Esophagus squamous epithelium (tissue), 5 donors: ENCODE measurements at places on chromosomes 3 and 15.

GRCh38 chr3:63351159-63352007 lies 73.3 kb downstream of the SYNPR start:
- no peaks in the 10 kb centered on the region for H3K27me3 ChIP-seq
- no peak overlapping the region for H3K4me3 ChIP-seq
- no peaks in the 10 kb centered on the region for H3K36me3 ChIP-seq
- DNase-seq: no peak
- no peaks in the 10 kb centered on the region for H3K4me1 ChIP-seq

DNA sequence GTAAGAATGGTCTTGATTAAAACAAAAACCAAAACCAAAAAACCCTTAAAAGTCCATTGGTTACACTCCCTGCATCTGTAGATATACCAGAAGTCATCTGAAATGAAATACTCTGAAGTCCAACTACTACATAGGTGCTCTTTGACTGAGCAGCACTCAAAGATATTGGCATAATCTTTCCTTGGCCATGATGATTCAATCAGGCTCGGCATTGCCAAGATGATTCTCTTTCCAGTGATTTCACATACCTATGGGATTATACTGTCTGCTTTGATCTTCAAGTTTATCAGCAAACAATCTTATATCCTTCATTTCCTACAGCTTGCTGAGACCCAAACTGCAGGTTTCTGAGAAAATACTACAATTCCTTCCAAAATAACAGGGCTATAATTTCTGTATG lies 35.9 kb upstream of the DIPK2A start:
- H3K27ac ChIP-seq: no peak overlapping the region
- H3K4me1 ChIP-seq: no peaks in the 10 kb centered on the region
- DNase-seq: no peak

- no peak overlapping the region for H3K4me3 ChIP-seq
- DNase-seq: no peak
- no peaks in the 10 kb centered on the region for H3K27me3 ChIP-seq
- peak overlapping the region; percentile 88 for H3K27ac ChIP-seq
Observed at GRCh38 chr3:14234251-14235002, 55.8 kb downstream of the LSM3 start.

- H3K27me3 ChIP-seq: no peaks in the 10 kb centered on the region
- no peak overlapping the region for H3K27ac ChIP-seq
- H3K4me3 ChIP-seq: no peak overlapping the region
- H3K36me3 ChIP-seq: peaks cover 24% of the 10 kb centered on the region
- no peak for DNase-seq
- peaks cover 24% of the 10 kb centered on the region for H3K4me1 ChIP-seq
Observed at GRCh38 chr3:125186800-125187598, 25.5 kb downstream of the SLC12A8 start.

GRCh38 chr3:99396651-99397275 lies 241.6 kb upstream of the COL8A1 start:
- DNase-seq: no peak
- H3K4me1 ChIP-seq: peaks cover 32% of the 10 kb centered on the region
- no peaks in the 10 kb centered on the region for H3K27me3 ChIP-seq
- H3K36me3 ChIP-seq: no peaks in the 10 kb centered on the region
- no peak overlapping the region for H3K27ac ChIP-seq

DNA sequence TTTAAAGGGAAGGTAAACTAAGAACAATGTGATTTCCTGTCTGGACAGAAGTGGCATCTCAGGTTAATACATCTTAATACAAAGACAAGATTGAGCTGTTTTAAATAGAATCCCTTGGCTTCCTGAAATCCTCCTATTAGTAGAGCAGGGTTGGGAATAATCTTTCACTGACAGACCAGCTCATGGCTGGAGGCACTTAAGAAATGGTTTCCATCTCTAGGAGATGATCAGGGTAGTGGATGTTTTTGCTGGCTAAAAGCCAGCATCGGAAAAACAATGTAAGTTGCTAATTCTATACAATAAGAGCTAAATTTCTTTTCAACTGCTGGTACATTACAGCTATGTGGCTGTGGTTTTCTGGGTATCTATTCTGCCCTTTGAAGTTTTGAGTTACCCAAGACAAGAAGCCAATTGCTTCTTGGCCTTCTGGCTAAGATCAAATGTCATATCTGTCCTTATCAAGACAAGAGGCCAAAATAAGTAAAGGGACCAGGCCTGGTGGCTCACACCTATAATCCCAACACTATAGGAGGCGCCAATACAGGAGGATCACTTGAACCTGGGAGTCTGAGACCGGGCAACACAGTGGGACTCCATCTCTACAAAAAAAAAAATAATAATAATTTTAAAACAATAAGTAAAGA lies 49.6 kb downstream of the SHQ1 start:
- no peaks in the 10 kb centered on the region for H3K4me1 ChIP-seq
- no peaks in the 10 kb centered on the region for H3K36me3 ChIP-seq
- no peak overlapping the region for H3K27ac ChIP-seq

GRCh38 chr3:183629546-183630301 lies 5.7 kb upstream of the KLHL24 start:
- H3K36me3 ChIP-seq: no peaks in the 10 kb centered on the region
- no peaks in the 10 kb centered on the region for H3K27me3 ChIP-seq
- H3K4me3 ChIP-seq: no peak overlapping the region
- no peak overlapping the region for H3K27ac ChIP-seq

DNA sequence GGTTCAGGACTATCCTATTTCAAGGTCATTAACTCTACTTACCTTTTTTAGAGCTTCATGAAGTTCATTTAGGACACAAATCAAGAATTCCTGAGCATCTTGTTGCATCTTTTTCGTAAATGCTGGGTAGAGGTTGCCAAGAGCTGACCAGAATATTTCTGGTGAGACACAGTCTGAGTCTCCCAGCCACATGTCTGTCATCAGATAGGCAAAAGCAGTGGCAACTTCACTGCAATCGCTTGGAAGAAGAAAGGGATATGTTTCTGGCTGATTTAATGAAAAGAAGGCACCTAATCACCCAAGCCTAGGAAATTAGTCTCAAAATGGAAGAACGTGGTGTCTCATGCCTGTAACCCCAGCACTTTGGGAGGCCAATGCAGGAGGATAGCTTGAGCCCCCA lies 2.9 kb downstream of the USP50 start:
- H3K4me3 ChIP-seq: no peak overlapping the region
- H3K27ac ChIP-seq: no peak overlapping the region
- no peaks in the 10 kb centered on the region for H3K4me1 ChIP-seq
- no peaks in the 10 kb centered on the region for H3K36me3 ChIP-seq
- H3K27me3 ChIP-seq: no peaks in the 10 kb centered on the region

DNA sequence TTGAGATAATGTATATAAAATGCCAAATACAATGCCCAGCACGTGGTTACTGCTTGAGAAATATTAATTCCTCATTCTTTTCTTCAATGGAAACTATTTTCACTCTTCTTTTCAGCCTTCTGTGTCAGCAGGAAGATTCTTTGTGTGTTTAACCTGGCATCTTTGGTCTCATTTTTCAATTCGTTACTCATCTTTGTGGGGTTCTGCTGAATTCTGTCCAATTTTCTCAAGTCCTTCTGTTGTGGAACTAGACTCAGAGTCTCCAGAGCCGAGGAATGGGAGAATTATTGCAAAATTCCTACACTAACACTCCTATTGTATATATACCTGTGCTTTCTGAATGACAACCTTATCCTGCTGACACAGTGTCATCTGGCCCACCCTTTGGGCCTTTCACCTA lies 96.8 kb upstream of the RGMA start:
- H3K4me3 ChIP-seq: no peak overlapping the region
- no peaks in the 10 kb centered on the region for H3K27me3 ChIP-seq
- peaks cover 9% of the 10 kb centered on the region for H3K4me1 ChIP-seq
- no peak overlapping the region for H3K27ac ChIP-seq
- H3K36me3 ChIP-seq: no peaks in the 10 kb centered on the region
- DNase-seq: no peak

GRCh38 chr3:88057630-88058305 lies 1.0 kb downstream of the CGGBP1 start:
- peak overlapping the region; percentile 95 for H3K27ac ChIP-seq
- peaks cover 38% of the 10 kb centered on the region for H3K36me3 ChIP-seq
- no peak for DNase-seq
- H3K4me1 ChIP-seq: peaks cover 12% of the 10 kb centered on the region
- peak overlapping the region; percentile 91 for H3K4me3 ChIP-seq

DNA sequence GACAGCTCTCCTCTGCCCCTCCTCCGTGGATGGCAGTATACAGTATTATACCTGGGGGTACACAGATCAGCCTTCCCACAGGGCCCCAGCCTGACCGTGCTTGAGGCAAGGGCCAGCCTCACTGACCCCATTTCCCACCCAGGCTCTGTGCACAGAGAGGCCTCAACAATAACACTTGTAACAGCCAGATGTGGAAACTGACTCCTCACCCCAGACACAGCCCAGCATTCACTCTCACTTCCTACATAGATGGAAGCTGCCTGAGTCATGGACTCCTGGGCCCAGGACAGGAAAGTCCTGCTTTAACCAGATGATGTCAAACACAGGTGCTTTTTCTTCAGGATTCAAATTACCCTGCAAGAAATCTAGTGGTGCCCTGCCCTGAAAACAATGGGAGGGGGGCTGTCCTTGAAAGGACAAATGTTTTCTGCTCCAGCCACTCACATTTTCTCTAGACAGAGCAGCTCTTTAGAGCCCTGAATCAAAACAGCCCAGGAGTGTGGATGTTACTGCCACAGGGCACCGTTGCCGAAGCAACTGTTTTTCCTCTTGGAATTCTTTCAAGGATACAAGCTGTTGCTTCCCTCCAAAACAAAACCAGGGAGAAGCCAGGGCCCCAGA lies 16.4 kb downstream of the CCDC12 start:
- H3K36me3 ChIP-seq: no peaks in the 10 kb centered on the region
- DNase-seq: no peak
- peak overlapping the region; percentile 18 for H3K4me3 ChIP-seq
- H3K27me3 ChIP-seq: no peaks in the 10 kb centered on the region
- H3K27ac ChIP-seq: peak overlapping the region; percentile 84

DNA sequence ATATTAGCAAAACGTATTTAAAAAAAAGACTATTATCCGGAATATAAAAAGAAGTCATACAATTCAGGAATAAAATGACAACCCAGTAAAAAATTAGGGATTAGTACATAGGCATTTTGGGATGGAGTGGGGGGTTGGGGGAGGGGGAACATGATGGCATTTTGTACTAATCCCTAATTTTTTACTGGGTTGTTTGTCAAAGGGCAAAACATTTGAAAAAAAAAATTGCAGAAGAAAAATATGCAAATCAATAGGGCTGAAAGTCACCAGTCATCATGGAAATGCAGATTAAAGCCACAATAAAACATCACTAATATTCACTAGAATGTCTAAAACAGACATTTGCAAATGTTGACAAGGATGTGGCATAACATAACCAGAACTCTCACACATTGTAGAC lies 82.5 kb downstream of the RPL22L1 start:
- no peak for DNase-seq
- peaks cover 6% of the 10 kb centered on the region for H3K27me3 ChIP-seq
- H3K27ac ChIP-seq: no peak overlapping the region
- H3K4me3 ChIP-seq: no peak overlapping the region
- H3K36me3 ChIP-seq: no peaks in the 10 kb centered on the region

- no peaks in the 10 kb centered on the region for H3K36me3 ChIP-seq
- H3K4me1 ChIP-seq: peaks cover 47% of the 10 kb centered on the region
- H3K27ac ChIP-seq: no peak overlapping the region
- DNase-seq: no peak
- peaks cover 9% of the 10 kb centered on the region for H3K27me3 ChIP-seq
Observed at GRCh38 chr15:70505936-70506912, 257.1 kb downstream of the UACA start.

DNA sequence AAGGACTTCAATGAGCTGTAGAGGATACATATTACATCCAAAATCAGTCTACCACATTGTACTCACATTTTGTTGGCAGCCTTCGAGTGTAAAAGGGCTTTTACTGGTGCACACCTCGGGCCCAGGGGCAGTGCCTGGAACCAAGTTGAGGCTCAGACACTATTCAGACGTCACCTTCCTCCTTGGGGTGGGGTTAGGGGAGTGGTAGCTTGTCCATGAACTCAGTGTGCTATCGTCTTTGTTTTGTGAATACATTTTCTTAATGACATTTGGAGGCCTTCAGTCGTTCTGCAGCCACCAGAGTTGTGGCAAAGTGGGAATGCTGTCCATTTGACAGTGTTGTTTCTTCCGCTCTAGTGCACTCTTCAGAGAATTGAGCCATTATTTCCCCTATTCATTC lies 114.2 kb downstream of the PGPEP1L start:
- peaks cover 61% of the 10 kb centered on the region for H3K4me1 ChIP-seq
- no peak overlapping the region for H3K4me3 ChIP-seq
- H3K27ac ChIP-seq: peak overlapping the region; percentile 22

GRCh38 chr15:68829068-68829467 lies 8.4 kb upstream of the ANP32A start:
- no peaks in the 10 kb centered on the region for H3K4me1 ChIP-seq
- DNase-seq: no peak
- no peak overlapping the region for H3K4me3 ChIP-seq
- no peak overlapping the region for H3K27ac ChIP-seq
